Activated CD4-positive, alpha-beta memory T cell treated with anti-CD3 and anti-CD28 coated beads, Interleukin-2, amount 10 ng/mL, durations not matched to agents 7 days and 5 days (primary cell): ENCODE measurements at places on chromosomes 11 and 22. TPM values are rescaled to one million over a fixed set of nuclear protein-coding genes. Genes with fewer than 3 reads are reported as not detected.

DNA sequence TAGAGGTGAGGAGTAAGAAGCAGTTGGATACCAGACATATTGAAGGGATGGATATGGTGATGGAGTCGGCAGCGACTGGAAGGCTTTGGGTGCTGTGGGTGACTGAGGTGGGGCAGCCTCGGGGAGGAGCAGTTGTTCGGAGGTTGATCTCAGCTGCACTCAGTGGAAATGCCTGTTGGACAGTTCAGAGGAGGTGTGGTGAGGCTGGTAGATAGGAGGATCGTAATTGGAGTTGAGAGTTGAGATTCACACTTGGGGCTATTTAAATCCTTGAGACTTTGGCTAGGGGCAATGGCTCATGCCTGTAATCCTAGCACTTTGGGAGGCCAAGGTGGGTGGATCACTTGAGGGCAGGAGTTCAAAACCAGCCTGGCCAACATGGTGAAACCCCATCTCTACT, 6.9 kb downstream of the OTUB1 start:
- no peak for DNase-seq

DNA sequence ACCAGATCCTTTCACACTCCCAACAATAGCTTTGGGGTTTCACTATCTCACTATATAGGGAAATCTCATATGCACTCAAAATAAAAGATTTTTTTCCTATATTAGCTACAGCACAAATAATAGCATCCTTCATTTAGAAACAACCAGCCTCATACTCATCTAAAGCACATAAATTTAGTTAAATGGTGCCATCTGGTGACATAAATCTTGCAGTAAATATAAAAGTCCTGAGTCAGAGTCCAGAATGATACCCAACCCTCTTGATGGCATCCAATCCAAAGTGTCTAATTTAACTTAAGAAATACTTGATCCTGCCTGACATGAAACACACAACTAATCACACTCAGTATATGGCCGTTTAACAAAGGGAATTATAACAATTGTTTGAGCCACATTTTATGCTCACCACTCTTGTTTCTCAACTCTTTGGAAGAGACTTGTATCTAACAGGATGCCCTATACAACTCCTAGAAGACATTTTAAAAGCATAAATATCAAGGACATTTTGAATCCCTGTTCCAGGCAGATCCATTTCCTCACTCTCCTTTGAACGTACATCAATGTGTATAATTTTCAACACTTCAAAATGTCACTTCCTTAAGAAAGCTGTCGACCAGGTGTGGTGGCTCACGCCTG, 36.2 kb downstream of the DLG2 start:
- no peak for DNase-seq

- DNase-seq = no peak
Observed at GRCh38 chr11:5541427-5541826, 6.9 kb downstream of the OR52H1 start.

- no peak for DNase-seq
Observed at GRCh38 chr11:125376117-125376516, 119.9 kb downstream of the FEZ1 start.

DNA sequence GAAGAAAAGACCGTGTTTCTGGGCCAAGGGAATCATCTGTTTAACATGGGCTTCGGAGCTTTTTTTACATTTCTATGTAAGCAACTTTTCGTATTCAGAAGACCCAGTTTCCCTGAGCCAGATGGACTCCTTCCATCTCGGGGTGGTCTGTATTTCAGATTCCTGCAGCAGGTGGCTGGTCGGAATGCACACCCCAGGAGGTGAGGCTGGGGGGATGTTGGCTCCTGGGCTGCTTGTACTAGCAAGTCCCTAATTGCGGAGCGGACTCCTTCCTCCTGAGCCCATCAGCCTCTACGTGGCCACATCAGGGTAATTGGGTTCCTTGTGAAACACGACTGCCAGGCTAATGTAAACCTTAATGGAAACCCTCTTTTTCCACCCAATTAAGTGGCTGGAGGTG, 58.7 kb downstream of the PARVB start:
- DNase-seq = no peak

DNA sequence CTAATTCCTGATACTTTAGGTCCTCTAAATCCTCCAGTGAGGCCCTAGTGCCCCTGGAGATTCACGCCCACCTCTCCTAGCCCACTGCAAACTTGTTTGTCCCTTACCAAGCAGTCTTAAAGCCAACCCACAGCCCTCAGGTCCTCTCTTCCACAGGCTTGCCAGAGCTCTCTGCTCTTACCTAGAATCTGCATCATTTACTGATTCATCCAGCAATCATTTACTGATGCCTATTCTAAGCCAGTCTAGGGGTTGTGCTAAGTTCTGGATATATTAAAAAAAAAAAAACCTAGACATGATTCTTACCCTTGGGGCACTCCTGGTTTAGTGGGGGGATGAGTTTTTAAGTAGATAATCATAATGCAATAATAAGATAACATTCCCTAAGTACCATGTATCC, 43.0 kb upstream of the PLET1 start:
- DNase-seq = no peak

DNA sequence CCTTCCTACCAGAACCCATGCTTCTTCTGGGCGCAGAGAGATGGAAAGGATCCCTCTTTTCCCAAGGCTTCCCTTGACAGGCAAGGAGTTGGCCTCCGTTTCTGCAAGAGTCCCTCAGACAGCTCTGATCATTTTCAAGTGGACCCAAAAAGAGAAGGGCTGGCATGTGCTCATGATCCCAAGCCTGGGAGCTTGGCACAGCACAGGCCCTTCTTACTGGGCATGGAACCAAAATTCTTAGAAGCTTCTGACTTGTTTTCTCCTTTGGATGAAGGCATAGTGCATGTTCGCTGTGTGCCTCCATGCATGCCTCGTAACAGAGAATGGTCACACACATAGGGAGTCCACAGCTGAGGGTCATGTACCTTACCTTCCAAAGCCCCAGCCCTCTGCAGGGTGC, 449.6 kb downstream of the MIAT start:
- DNase-seq = no peak

DNA sequence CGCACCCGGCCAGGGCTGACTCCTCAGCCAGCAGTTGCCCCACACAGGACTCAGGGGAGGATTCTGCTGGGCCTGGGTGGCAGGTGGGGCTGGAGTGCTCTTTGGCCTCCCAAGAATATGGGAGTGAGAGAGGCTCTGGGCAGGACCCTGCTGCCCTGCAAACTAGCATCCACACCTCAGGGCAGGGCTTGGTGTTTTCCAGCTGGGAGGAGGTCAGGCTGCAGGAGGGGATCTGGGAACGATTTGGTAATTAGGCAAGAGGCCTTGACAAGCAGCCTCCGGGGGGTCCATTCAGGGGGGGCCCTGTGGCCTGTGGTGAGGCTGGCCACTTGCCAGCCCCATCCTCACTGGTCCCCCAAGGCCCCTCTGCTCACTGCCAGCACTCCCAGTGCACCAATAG, 35.8 kb downstream of the WNT11 start:
- DNase-seq = no peak

DNA sequence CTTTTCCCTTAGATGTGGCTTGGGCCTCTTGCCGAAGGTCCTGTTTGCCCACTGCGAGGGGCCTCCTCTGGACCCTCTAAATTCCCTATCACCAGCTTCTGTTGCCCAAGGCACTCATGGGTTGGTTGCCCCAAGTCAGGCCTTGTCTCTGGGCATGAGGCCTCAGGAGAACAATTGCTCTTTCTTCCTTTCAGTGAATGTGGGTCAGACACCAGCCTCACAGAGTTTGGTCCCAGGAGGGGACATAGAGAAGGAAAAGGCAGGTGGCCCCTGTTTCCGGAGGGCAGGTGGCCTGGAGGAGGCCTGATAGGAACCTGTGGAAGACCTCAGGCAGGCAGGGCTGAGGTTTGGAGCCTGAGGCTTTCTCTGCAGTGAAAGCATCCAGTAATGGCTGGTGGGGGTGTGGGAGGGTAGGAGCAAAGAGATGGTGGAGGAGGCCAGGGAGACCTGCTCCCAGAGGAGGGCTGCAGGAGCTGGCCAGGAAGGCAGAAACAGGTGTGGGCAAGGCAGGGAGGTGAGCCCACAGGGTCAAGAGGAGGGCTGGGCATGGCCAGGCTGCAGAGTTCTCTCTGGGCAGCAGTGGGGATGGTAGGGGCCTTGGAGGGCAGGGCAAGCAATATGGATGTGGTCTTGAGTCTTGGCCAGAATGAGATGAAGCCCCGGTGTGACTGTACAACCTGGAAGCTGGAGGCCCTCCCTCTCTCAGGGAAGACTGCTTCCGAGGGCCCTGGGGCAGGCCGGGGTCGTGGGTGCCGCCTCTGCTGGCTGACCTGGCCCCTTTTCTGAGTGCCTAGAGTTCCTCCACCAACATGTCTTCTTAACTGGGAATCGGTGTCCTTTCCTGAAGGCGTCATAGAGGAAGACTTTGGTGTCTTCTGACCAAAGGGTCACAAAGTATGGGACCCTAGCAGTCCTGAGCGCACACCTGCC, 28.0 kb upstream of the LMO1 start:
- DNase-seq = peak; percentile 10

DNA sequence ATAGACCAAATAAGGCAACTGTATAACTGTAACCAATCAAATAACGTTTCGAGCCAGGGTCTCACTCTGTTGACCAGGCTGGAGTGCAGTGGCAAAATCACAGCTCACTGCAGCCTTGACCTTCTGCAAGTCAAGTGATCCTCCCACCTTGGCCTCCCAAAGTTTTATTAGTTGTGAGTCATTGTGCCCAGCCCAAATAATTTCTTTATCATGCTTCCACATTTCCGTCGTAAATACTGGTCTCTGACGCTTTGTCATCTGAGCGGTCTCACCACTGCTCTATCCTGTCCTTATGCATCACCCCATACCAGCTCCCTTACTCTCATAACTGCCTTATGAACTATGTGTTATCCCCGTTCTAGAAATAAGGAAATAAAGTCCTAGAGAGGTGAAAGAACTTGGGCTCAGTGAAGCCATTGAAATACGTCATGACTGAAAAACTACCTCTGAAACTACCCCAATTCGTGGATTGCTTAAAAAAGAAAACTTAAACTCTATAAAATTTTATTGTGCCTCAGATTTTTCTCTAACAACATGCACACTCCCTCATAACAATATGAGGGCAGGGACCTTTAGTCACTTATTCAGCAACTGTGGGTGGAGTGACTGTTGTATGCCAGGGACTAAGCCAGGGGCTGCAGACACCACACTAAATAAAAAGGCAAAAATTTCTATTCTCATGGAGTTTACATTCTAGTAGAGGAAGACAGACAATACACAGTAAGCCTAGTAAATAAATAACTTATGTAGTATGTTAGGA, 15.8 kb upstream of the RTN4RL2 start:
- DNase-seq = no peak

GRCh38 chr11:16946477-16947282, 67.5 kb downstream of the PLEKHA7 start:
- no peak for DNase-seq

DNA sequence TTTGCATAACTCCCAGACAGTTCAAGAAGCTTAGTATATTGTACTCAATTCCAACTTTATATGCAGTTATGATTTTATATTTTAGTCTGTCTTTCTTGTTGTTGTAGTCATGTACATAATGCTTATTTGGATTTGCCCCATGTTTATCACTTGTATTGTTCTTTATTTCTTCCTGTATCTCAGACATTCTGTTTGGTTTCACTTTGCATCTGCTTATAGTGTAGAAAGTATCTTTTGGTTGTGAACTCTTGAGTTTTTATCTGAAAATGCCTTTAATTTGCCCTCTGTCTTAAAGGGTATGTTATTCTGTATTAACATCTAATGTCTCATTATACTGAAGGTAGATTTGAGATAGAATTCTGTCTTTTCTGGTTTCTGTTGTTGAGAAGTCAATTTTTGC, 275.4 kb downstream of the DYNC2H1 start:
- DNase-seq = no peak

DNA sequence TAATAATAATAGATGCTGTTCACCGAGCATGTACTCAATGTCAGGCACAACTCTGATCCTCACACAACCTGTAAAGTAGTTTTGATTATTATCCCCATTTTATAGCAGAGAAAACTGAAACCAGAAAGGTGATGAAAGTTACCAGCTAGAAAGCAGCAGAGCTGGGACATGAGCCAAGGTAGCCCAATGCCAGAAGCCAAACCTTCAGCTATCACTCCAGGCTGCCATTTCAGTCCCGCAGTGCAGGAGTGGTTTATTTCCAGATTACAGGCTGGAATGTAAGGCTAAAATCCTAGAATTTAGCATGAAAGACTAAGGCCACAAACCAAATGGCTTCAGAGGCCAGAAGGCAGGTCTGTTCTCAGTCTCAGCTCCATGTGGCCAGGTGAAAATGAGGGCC, 108.8 kb downstream of the TENM4 start:
- DNase-seq = no peak

- no peak for DNase-seq
Observed at GRCh38 chr11:62491571-62492329, 54.9 kb downstream of the AHNAK start.

GRCh38 chr11:111581341-111581740, 20.9 kb upstream of the SIK2 start:
- no peak for DNase-seq

DNA sequence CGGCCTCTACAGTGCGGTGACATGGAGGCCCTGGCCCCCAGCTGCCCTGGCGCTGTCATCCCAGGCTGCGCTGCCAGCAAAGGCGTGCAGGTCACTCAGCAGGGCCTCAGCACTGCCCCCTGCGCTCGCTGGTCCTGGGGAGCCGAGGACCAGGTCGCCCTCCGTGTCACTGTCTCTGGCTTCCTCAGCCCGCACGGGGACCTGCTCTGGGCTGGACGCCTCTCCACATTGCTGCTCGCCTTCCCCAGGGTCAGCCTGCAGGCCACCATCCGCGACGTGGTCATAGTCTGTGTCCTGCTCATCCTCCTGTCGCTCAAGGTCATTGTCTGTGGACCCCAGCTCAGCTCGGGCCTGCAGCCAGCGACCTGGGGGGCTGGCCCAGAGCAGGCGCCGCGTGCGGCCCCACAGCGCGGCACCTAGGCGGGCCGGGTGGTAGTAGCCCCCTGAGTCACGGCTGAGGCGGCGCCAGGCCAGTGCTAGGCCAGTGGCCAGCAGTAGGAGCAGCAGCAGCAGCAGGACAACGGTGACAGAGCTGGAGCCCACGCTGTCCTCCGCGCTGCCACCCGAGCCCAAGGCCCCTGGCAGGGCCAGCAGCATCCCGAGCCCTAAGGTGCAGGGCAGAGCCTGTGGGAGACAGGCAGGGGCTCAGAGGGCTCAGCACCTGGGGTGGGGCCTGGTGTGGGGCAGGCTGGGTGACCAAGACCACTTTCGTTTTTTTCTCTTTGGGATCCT, 1.6 kb downstream of the PTPRCAP start:
- DNase-seq = no peak

TBX1 gene
- not detected for total RNA-seq

TRPT1 gene
- total RNA-seq = 35.3 TPM

DNA sequence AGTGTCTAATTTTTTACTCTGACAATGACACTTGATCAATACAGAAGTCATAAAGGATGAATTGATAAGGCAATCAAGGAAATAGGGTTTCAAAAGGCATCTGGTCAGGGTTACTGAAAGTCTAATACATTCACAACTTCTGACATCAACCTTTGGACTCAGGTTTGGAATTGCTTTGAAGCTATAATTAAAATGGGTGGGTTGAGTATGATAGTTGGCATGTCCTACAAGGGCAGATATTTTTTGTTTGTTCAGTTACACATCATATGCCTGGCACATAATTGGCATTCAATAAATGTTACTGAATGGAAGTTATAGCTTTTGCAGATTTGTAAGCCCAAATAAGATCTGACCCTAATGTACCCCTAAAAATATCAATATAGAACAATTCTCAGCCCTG, 7.3 kb upstream of the FUT4 start:
- DNase-seq = no peak

GRCh38 chr22:30423301-30423958, 2.1 kb upstream of the MTFP1 start:
- DNase-seq = peak; percentile 57

- no peak for DNase-seq
Observed at GRCh38 chr11:115722711-115723110, 218.5 kb upstream of the CADM1 start.

GRCh38 chr11:45885921-45886721, 670 bp downstream of the MAPK8IP1 start:
- DNase-seq = no peak
